ENCODE measurements at places on chromosomes 3 and 15.

DNA sequence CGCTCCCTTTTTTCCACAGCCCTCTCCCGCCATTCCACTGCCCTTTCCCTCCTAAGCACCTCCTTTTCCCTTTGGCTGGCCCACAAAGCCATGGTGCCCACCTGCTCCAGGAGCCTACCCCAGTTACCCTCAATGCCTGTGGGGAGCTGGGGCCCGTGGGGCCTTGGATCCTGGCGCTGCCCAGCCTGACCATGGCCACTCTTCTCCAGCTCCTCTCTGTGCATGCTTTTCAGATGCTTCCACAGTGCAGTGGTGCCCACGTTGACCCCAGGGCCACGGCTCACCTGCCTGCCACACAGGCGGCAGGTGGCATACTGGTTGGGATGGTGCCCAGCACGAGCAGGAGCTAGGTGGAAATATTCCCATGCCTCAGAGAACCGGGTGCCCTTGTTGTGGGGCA, 1.5 kb downstream of the ZBED2 start:
- DNase-seq, result no peak

GRCh38 chr15:55267401-55268175, 22.0 kb downstream of the RAB27A start:
- peak; percentile 70 for DNase-seq

GRCh38 chr3:139319428-139320402, 24.1 kb upstream of the MRPS22 start:
- DNase-seq, result no peak

DNA sequence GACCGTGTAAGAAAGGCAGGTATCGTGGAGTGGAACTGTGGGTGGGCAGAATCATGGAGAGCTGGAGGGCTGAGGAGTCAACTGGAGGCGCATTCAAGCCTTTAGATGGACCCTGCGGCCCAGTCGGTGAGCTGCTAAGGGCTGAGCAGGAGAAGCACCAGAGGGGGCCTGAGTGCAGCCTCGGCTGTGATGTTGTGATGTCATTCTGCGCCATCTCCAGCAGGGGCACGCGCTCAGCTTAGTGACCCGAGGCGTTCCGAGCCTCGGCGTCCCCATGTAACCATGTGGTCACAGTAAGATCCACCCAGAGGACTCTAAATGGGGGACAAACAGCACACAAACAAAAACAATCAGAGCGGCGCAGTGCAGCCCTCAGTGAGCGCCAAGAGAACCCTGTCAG, 76.8 kb downstream of the VGLL4 start:
- no peak for DNase-seq

GRCh38 chr3:46678280-46678679, 15.2 kb downstream of the ALS2CL start:
- DNase-seq, result no peak

DNA sequence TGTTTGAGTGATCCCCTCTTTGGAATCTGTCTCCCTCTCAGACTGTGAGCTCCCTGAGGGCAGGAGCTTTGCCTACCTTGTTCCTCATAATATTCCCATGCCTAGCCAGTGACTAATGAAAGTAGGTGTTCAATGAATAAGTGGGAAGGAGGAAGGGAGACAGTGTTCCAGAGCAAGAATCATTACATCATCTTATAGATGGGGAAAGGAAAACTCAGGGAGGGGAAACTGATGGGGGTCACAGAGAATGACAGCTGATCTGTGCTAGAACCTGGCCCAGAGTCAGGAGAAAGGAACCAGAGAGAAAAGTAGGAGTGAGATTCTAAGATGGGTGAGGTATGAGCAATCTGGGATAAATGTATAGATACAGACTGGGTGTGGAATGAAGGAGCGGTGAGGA, 29.9 kb downstream of the LINGO1 start:
- no peak for DNase-seq

DNA sequence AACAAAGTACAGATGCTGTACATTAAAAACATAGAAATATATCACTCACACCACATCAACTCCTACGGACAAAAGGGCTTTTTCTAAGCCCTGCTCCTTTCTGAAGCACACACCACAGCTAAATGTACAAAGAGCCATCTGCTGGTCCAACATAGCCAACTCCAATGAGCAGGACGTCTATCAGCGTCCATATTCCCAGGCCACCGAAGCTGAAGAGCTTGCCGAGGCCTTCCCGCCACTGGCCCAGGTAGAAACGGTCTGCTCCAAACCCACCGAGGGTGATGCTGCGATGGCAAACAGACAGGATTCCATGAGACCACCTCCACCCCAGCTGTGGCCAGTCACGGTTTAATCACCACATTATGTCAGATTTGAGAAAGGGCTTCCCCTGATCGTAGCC, 9.8 kb downstream of the TM2D3 start:
- no peak for DNase-seq

GRCh38 chr3:39276746-39277145, 3.1 kb downstream of the CX3CR1 start:
- no peak for DNase-seq

DNA sequence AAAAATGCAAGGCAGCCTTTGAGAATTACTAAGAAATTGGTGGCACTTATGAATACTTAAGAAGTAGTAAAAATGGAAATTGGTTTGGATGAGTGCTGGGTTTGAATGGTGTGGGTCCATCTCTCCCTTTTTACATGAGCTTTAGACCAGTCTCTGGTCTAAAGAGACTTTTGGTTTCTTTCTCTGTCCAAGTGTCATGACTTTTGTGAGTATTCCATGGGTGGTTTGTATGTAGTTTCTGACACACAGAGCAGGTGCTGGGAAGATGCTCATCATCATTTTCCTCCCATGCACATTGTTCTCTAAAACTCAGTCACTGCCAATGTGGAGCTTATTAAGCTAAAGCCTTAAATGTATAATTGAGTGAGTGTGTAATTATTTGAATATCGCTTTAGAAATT, 63.5 kb downstream of the KAT2B start:
- no peak for DNase-seq

GRCh38 chr3:48478626-48479555, 25.1 kb downstream of the SHISA5 start:
- DNase-seq, result no peak

- DNase-seq, result no peak
These were observed 75.9 kb upstream of the CBLB start for GRCh38 chr3:105944721-105945120.

- no peak for DNase-seq
These were observed 91.9 kb downstream of the IMPG2 start for GRCh38 chr3:101228441-101228840.

GRCh38 chr3:158522221-158523136, 48.5 kb upstream of the MLF1 start:
- DNase-seq, result peak; percentile 26

Measured in fibroblast of skin of left quadriceps (primary cell).